Stimulated activated CD8-positive, alpha-beta memory T cell treated with anti-CD3 and anti-CD28 coated beads, Interleukin-4, amount 100 ng/mL, for 4 hours (primary cell): ENCODE measurements at places on chromosomes 1 and 21.

GRCh38 chr1:240415532-240415931 is 196.4 kb downstream of the GREM2 start:
- no peak for DNase-seq

DNA sequence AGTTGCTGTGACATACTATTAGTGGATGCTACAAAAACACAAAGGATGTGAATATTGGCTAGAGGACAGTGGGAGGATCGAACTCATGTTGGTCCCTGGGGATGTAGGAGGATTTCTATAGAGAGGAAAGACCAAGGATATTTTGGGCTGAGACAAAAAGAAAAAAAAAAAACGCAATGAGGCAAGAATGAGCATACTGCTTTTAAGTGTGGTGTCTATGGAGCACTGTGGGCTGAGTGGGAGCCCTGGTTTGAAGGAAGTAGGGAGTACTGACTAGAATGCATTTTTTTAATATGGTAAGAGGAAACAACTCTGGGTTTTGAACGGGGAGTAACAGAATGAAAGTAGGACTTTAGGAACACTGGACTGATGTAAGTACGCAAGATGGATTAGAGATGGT is 450.7 kb downstream of the NEGR1 start:
- DNase-seq = no peak

DNA sequence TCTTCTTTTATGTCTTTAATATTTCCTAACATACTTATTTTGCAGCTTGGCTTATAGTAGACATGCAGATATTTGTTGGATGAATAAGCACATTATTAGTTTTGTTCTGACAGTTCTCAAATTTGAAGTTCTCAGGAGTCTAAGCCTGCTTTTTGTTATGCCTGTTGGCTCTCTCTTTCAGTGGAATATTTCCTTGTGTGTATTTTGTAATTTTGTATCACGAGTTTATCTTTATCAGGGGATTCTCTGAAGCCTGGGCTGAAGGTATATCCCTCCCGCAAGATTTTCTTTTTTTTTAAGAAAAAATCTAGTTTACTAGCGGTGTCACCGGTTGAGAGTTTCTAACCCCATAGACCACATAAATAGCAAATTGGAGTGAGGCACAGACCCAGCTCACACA is 105.9 kb downstream of the RGL1 start:
- DNase-seq = no peak

GRCh38 chr1:80533093-80533492 is 1267.6 kb upstream of the ADGRL2 start:
- DNase-seq = no peak

GRCh38 chr1:24849672-24850295 is 80.3 kb downstream of the RUNX3 start:
- DNase-seq = no peak

- DNase-seq = no peak
Observed at GRCh38 chr1:242083742-242084141, 84.8 kb upstream of the MAP1LC3C start.

DNA sequence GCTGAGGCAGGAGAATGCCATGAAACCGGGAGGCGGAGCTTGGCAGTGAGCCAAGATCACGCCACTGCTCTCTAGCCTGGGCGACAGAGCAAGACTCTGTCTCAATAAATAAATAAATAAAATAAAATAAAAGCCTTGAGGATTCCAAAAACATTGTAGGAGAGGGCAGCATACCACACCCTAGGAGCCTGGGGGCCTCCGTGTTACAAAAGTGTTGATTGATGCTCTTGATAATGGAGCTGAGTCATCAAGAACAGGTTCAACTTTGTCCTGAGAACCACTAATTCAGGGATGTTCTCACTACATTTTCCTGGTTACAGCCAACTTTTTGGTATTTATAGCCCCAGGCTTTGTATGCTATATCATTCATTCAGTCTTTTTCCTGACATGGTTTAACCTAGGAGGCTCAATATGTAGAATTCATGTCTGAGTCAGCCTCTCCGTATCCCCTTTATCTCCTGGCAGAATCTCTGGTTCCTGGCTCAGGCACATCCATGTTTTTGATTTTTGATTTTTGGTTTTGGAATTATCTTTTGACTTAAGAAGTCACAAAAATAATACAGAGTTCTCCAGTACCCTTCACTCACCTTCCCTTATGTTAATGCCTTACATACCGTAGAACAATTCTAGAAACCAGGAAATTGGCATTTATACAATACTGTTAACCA is 69.4 kb downstream of the LRRC8D start:
- DNase-seq = no peak
